ENCODE measurements at places on chromosomes 6 and 20.

DNA sequence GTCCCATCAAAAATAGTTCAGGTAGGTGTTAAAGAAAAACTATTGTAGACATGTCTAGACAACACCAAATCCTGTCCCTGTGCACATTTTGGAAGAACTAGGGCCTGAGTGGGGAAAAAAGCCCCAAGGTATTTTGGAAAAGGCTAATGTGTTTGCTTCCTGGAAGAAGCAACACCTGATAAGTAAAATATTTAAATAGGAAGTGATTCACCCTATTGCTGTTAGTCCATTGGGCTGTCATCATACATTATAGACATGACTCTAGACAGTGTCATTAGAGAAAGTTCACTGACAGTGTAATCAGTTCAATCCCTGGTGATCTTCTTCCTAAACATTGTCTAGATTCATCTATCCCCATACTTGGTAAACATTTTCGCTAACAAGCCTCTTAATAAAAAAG is 465.3 kb downstream of the CBLN4 start:
- DNase-seq, result peak; percentile 92

- no peak for DNase-seq
Measured at GRCh38 chr6:158033077-158033750, 51.6 kb downstream of the SYNJ2 start.

- no peak for DNase-seq
Measured at GRCh38 chr6:27144740-27145079, 102.8 kb upstream of the PRSS16 start.

DNA sequence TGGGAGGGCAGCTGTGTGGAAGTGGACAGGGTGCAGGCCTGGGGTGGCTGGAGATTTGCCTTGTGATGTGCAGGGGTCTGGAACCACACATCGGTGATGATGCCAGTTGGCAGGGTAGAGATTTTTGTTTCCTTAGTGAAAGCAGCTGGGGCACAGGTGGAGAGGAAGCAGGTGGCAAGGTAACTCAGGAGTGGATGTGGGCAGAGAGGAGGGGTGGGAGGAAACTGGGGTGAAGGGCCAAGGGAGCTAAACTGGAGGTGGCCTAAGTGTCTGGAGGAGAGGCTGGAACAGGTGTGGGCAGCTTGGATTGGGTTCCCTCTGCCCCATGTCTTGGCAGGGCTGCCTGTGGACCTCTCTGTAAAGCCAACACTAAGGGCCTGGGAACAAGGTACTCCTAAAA is 4.7 kb upstream of the SCUBE3 start:
- DNase-seq, result no peak

- DNase-seq, result peak; percentile 73
Measured at GRCh38 chr6:149862922-149863697, 1.0 kb downstream of the LRP11 start.

DNA sequence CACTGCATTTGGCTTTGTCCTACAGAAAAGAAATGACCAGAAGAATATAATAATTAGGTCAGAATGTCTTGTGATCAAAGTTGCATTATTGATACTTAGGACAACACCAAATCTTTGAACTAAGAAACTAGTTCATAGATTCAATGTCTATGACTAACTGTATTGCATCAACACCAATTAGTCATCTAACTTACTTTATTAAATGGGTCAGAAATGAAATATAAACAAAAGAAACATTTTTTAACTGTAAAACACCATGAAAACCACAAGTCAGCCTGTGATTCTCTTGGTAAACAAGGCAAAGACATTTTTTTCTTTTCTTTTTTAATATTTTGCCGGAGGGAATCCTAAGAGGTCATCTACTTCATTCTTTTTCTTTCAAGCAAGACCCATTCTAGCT is 114.1 kb upstream of the HDDC2 start:
- peak; percentile 66 for DNase-seq

DNA sequence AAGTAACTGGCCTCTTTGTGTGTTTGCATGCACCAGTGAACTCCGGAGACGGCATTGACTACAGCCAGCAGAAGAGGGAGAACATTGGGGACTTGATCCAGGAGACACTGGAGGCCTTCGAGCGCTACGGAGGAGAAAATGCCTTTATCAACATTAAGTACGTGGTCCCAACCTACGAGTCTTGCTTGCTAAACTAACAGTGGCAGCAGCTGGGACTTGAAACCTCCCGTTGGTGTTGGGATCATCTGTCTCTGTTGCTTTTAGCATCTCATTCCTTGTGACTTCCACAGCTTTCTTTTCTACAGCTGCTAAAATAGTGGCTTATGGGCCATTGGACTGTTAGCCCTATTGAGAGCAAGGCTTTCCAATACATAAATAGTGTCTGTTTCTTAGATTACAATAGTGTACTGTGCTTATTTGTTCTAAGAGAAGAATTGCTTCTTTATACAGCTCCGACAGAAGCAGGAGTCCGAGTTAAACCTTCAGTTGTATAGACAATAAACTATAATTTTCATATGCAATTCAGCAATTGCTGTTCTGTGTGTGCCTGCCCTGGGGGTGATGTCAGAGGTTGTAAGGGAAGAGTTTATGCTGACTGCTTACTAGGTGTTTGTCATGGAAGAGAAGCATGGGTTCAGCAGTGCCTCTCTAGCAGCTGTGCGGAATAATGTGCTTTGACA is 99.6 kb upstream of the QKI start:
- peak; percentile 15 for DNase-seq

GRCh38 chr6:147173675-147174308 is 30.4 kb upstream of the STXBP5 start:
- DNase-seq, result no peak

GRCh38 chr6:77037439-77037838 is 425.9 kb downstream of the HTR1B start:
- peak; percentile 78 for DNase-seq

DNA sequence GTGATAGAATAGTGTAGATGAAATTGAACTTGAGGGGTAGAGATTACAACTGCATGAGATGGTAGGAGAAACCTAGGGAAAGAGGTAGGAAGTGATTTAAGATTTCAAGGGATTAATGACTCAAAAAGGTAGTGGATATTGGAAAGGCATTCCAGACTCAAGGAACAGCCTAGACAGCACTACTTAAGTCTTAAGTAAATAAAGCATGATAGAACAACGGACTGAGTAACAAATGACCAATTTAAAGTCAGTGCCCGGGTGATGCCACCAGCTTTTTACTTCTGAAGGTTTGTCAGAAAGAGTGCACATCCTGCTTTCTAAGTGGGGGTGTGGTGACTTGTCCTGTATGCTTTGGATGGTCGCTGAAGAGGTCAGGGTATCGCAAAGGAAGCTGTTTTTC is 81.8 kb downstream of the PHACTR1 start:
- DNase-seq, result peak; percentile 53

DNA sequence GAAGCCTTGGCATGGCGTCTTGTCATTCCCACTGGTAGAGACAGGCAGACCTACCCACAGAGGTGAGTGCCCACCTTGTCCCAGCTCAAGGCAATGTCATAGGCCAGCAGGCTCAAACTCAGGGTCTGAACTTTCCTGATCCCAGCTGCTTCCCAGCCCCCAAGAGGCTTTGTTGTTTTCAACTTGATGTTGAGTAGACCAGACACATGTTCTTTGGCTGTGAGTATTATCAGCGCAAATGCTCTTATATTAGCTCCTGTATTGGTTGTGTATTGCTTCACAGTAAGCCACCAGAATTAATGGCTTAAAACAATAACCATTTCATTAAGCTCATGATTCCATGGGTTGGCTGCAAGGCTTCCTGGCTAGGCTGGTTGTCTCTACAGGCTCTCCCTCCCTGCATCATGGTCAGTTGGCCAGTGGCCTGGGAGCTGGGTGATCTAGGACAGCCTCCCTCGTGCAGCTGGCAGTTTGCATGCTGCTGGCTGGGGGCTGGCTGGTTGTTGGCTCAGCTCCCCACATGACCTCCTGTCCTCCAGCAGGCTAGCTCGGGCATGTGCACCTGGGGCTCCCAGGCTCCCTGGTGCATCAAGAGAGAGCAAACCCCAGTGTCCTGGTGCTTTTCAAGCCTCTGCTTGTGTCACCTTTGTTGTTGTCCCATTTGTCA is 21.6 kb downstream of the TOX2 start:
- DNase-seq, result no peak

DNA sequence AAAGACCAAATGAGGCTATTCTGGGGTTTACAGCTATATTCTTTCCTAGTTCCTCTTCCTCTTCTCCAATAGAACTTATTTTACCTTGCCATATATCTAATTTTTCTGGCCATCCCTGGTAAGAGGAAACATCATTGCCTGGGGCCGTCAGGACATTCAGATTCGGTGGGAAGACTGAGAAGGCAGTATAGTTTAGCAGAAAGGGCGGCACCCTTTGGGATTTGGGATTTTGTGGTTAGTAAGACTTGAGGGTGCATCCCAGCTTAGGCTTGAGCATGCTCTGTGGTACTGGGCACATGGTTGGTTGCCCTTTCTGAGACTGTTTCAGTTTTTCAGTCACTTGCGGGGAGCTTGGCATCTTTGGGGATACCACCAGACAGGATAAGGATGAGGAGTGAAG is 21.1 kb downstream of the SCUBE3 start:
- no peak for DNase-seq

- no peak for DNase-seq
Measured at GRCh38 chr20:37846573-37846972, 56.4 kb upstream of the VSTM2L start.

DNA sequence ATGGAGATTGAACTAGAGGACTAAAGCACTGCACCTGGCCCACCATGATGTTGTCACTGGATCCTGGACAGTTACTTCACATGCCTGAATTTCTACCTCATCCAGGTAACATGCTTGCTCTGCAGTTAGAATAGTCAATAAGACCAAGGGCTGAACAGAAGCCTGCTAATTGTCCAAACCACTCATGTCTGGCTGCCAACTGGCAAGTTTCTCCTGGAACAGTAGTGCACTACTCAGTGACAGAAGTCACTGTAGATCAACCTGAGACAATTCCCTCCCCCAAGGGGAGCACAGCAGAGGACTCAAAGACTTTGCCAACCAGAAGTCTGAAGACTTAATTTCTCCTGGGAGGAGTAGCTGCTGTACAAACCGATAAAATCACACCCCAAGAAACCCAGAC is 454.6 kb upstream of the MARCKS start:
- no peak for DNase-seq

GRCh38 chr6:105935416-105935815 is 150.7 kb upstream of the PRDM1 start:
- no peak for DNase-seq

GRCh38 chr6:135939208-135939591 is 87.7 kb downstream of the PDE7B start:
- no peak for DNase-seq

DNA sequence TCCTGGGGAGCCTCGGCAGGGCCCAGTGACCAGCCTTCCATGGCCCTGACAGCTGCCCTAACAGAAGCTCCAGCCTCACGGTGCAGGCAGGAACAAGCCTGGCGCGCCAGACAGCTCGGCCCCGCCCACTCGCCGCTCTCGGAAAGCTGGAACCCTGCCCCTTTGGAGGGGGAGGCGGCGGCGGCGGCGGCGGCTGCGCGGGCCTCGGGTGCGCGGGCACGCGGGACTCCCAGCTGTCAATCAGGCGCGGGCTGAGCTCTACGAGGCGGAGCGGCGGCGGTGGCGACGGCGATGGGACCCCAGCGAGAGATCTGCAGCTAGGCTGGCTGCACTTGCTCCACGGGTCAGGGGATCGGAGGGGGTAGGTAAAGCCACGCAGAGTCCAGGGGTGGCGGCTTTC is at the start of gene NRSN1:
TSS of gene NRSN1 (plus strand) at position 236 of the 400 bp plus-strand sequence. CDS start 8,113 bp downstream, outside the sequence.
- DNase-seq, result peak; percentile 24

GRCh38 chr6:88294702-88295101 is 128.6 kb upstream of the CNR1 start:
- DNase-seq, result no peak

- DNase-seq, result no peak
Measured at GRCh38 chr20:44185574-44185973, 1.4 kb downstream of the JPH2 start.

- DNase-seq, result no peak
Measured at GRCh38 chr6:13427316-13427715, 60.1 kb downstream of the GFOD1 start.

Measured in epithelial cell of esophagus (primary cell).